IPS DF 6.9 (cell line): ENCODE measurements at places on chromosomes 16 and 17.

GRCh38 chr17:43782913-43783680 lies 2.9 kb downstream of the CFAP97D1 start:
- no peak for DNase-seq

GRCh38 chr17:18250259-18250658 lies 8.3 kb downstream of the FLII start:
- DNase-seq = no peak

- no peak for DNase-seq
Observed at GRCh38 chr17:1532836-1533602, 16.6 kb upstream of the INPP5K start.

DNA sequence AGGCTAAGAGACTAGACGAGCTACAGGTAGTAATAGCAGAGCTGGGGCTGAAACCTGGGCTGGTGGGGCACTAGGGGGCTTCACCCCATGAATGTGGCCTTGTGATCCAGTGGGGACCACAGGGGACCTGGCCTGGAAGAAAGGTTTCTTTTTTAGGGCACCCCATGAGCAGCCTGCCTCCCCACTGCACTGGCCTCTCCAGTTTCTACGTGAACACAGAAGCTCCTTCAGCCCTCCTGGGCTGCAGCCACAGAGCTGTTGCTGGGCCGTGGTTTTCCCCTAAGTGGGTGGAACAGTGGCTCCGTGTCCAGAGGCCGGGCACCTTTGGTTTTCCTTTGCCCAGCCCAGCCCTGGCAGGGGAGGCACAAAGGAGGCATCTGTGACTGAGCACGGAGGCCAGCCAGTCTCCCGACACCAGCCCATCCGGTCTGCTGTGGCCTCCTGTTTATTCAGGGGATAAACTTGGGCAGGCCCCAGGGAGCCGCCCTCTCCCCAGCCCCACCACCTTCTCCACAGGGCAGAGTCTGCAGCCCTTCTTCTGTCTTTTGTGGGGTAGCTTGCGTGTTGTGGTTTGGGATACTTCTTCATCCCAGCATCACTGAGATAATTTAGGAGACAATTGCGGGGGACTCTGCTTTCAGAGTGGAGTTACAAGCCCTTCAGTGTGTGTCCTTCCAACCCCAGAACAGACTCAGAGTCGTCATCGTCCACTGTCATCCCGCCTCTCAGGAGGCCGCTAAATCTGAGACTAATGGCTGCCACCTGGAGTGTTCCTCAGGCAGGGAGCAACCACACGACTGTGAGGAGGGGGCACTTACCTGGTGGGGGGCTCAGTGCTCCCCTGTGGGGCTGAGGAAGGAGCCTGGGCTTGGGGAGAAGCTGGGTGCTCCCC lies 85.3 kb downstream of the RAB11FIP4 start:
- no peak for DNase-seq

DNA sequence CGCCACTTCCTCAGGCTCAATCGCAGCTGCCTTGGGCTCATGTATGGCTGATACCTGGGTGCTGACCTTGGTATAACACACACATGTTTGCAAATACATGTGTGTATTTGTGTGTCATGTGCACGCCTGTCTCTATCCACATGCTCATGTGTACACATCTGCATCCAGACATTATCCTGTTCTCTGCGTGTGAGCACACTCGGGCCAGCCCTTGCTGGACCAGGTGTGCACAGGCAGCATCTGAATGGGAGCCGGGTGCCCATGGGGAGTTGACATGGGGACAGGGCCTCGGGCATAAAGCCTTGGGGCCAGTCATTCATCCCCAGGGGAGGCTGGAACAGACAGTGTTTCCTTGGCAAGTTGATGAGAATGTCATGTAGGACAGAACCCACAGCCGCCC lies 29.1 kb upstream of the CRHR1 start:
- no peak for DNase-seq

DNA sequence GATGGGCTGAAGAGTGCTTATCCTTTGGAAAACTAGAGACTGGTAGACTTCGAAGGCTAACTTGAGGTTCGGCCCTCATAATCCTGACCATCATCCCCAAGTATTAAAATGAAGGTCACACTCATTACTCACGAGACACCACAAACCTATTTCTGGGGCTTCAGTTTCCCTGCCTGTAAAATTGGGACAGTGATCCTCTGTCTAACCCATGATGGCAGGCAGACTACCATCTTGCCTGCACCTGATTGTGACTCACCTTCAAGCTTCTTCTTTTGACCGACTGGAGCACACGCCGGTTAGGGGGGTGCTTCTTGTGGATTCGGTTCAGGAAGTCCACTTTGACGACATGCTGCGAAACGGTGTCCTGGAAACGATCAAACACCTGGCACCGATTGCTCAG lies 14.2 kb upstream of the DHRS13 start:
- no peak for DNase-seq

GRCh38 chr17:82690786-82691489 lies 7.6 kb downstream of the RAB40B start:
- no peak for DNase-seq
